MM.1S (cell line): ENCODE measurements at places on chromosomes 16 and 17.
A peak's percentile ranks its signal among the peaks of the same experiment; 100 is the strongest.

GRCh38 chr16:65769776-65770438 lies 596.6 kb upstream of the CDH5 start:
- no peak for DNase-seq

GRCh38 chr16:49854188-49854795 lies 1.6 kb downstream of the ZNF423 start:
- DNase-seq, result no peak

GRCh38 chr16:21088646-21089538 lies 61.8 kb downstream of the DNAH3 start:
- no peak for DNase-seq

- peak; percentile 44 for DNase-seq
These were observed 16.0 kb downstream of the ENGASE start for GRCh38 chr17:79090443-79091225.

DNA sequence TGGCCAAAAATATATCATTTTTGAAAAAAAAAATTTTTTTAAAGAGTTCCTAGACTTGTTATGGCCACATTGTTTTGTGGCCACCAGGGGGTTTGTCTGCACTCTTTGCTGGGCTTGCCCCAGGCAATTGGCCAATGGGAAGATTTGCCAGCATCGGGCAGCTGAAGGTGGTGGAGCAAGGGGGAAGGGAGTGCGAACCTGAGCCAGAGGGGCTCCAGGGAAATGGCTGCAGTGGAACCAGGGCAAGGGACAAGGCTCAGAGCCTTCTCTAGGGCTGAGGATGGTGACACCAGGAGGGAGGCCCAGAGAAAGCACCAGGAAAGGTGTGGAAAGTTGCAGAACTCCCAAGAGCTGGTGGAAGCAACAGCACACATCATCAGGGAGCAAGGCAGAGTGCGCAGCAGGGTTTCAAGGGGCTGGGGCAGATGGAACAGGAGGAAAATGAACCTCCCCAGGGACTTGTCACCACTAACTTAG lies 15.5 kb upstream of the CMIP start:
- DNase-seq, result no peak

GRCh38 chr17:44905006-44906000 lies 6.1 kb upstream of the EFTUD2 start:
- DNase-seq, result no peak

DNA sequence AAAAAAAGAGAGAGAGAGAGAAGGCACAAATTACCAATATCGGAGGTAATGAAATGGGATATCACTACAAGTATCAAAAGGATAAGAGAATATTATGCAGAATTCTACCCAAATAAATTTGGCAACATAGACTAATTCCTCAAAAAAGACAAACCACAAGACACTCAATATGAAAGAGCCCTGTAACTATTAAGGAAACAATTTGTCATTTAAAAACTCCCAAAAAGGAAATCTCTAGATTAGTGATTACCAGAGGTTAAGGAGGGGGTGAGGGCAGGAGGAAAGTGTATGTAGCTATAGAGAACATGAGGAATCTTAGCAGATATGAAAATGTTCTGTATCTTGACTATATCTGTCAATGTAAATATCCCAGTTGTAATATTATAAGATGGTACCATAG lies 54.0 kb downstream of the CFDP1 start:
- no peak for DNase-seq

DNA sequence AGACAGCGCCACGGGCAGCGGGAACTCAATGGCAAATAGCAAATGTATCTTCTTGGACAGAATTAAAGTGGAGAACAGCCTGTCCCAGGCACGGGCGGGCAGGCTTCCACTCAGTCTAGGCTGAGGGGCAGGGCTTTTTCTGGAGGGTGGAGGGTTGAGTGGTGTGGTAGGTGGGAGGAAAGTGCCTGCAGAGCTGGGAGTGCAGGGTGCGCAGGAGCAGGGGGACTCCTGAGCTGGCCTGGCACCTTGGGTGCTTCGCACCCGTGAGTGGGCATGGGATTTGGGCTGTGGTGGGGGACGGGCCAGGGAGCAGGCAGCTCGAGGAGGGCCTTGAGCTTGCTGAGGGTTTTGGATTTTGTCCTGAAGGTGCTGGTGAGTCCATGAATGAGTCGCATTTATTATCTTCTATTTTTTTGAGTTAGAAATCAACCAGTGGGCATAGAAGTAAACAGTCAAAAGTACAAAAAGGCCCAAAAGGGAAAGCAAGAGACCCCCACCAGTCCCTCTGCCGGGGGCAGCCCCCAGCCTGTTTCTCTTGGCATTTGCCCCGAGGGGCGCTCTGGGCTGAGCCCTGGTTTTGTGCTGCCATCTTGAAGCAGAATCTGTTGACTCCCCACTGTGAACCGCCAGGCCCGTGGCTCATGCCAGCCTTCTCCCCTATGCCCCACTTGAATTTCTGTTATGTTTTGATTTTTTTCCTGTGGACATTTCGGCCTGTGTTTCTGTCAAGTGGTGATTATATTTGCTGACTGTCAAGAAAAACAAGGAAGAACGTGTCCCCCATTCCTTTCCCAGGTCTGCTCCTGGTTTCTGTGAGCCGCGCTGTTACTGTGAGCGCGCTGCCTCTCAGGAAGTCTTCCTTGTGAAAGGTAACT lies 8.2 kb downstream of the ADORA2B start:
- no peak for DNase-seq

DNA sequence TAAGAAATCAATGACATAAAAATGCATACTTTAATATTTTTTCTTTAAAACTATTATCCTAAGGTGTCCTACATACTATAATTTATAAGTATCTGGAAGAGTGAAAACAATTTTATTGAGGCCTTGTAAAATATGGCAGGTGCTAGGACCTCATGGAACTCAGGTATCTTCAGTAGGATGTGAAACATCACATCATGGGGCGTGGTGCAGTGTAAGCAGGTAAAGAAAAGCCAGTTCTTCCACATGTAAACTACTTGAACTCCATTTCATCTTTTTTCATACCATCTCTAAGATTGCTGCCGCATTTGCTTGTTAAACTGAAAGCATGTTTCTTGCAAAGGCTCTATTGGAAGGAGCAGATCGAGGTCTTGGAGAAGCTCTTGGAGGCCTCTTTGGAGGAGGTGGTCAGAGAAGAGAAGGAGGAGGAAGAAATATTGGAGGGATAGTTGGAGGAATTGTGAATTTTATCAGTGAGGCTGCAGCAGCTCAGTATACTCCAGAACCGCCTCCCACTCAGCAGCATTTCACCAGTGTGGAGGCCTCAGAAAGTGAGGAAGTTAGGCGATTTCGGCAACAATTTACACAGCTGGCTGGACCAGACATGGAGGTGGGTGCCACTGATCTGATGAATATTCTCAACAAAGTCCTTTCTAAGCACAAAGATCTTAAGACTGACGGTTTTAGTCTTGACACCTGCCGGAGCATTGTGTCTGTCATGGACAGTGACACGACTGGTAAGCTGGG lies at the start of gene CAPNS2:
TSS of gene CAPNS2 (plus strand) at position 253 of the 744 bp plus-strand sequence. CDS start at position 326, 73 bp downstream.
- DNase-seq, result no peak

GRCh38 chr17:37024181-37024637 lies 75.5 kb downstream of the AATF start:
- DNase-seq, result no peak

- no peak for DNase-seq
These were observed 1161.5 kb downstream of the CDH11 start for GRCh38 chr16:63960321-63960720.

DNA sequence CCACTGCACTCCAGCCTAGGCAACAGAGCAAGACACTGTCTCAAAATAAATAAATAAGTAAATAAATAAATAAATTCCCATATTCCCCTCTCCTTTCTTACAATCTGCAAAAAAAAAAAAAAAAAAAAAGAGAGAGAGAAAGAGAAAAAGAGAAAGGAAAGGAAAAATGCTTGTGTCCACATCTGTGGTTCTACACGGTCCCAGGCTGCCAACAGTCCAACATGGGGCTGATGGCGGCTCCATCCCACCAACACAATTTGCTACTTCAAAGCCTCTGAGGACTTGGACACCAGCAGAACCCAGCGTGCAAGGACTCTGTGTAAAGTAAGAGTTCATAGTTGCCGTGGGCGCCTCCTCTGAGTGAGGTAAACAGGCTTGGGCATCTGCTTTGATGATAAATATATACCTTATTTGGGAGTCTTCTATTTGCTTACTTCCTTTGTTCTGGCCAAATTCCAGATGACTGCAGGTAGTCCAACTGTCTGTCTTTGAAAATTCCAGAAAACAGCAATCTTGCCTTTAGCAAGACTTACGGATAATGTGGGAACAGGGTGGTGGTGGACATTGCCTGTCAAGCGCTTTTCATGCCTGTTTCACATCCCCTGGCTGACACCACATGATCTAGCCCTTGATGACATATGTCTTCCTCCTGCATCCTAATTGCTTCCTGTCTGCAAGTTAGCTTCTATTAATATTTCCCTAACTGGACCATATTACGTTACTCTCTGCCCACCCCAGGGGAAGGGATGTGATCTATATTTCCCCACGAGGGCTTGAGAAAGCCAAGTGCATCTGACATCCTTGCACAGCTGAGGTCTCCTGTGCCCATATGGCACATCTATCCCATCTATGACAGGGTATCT lies 10.1 kb downstream of the LITAF start:
- peak; percentile 45 for DNase-seq

- no peak for DNase-seq
These were observed 22.2 kb upstream of the CLEC18C start for GRCh38 chr16:70151391-70151790.

DNA sequence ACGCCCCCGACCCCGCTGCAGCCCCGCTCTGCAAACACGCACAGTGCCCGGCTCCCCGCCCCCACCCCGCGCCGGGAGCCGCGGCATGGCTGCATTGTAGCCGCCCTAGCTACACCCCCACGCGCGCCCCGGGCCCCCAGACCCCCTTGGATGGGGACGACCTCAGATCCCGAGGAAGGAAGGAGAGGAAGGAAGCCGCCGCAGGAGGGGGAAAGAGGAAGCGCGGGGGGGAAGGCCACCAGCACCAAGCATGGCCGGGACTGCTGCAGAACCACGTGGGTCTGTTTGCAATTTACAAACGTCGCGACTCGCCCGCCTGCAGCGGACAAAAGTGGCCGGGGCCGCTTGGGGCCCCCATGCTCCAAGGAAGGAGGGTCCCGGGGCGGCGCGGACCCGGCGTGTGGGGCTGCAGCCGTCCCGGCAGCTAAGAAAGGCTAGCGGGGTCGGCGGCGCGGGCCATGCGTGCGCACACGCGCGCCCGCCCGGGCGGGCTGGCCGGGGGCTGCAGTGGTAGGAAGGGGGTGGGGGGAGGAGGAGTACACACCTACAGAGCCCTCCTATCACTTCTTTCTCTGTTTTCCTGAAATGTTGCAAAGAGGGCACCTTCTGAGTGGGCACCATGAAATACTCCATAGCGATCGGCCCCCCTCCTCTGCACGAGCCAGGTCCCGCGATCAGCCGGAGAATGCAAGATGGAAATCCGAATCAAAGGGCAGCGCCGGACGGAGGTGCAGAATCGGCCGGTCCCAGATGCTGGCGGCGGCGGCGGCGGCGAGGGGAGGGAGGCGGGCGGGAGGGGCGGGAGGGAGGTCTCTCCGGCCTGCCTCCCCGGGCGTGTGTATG lies 488 bp downstream of the TFAP4 start:
- peak; percentile 36 for DNase-seq

- no peak for DNase-seq
These were observed 37.5 kb downstream of the CREBBP start for GRCh38 chr16:3842994-3843393.

DNA sequence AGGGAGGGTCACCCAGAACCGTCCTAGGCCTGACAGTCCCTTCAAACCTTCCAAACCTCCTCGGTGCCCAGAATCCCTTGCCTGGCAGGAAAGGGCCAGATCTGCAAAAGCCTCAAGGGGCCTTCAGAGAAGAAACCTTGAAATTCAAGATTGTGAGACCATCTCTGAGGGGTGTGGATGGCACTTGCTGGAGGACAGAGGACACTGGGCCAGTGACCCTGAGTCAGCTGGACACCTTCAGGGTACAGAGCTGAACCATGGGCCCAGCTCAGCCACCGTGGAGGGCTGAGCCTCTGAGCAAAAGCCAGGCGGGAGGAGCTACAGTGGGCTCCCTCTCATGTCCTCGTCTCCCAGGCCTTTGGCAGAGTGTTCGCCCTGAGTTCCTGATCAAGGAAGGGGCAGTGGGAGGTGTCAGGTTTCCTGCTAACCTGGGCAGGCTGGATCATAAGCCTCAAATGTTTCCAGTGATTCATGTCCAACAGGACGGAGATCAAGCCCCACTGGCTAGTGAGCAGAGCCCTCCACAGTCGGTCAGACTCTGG lies 3.0 kb downstream of the PDILT start:
- no peak for DNase-seq

DNA sequence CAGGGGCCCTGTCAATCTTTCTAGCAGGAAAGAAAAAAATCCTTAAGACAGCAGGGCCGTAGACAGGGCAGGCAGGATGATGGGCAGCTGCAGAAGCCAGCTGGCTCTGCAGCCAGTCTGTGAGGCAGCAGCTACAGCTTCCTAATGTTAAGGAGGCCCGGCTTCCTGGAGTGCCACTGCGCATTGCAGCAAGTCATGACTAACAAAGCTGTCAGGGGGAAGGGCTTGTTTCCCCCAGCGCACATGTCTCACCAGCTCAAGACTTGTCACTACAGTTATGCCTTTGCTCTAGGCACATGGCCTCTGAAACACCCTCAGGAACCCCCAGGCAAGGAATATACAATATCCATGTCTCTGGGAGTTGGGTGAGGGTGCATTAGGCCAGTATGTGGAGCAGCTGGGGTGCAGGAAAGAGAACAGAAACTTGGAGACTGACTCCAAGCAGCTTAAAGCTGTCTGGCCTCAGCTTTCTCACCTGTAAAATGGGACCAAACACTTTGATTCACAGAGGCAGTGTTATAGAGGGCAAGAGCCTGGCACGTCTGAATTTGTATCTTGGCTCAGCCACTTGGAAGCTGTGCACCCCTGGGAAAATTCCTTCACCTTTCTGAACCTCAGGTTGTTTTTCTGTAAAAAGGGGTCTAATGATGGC lies 220.0 kb downstream of the HAPSTR1 start:
- no peak for DNase-seq

DNA sequence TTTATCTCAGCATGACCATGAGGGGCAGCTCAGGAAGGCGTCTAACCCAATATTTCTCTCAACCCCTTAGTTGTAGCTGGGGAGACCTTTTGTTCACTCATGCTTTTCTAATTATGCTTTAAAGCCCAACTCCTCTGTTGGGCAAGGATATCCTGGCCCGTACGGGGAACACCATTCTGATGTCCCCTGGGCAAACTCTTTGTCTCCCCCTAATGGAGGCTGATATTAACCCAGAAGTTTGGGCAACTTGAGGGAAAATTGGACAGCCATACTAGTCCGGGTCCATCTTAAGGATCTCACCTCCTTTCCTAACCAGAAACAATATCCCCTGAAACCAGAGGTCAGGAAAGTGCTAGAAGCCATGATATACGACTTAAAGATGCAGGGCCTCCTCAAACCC lies 143.7 kb upstream of the COX10 start:
- no peak for DNase-seq

DNA sequence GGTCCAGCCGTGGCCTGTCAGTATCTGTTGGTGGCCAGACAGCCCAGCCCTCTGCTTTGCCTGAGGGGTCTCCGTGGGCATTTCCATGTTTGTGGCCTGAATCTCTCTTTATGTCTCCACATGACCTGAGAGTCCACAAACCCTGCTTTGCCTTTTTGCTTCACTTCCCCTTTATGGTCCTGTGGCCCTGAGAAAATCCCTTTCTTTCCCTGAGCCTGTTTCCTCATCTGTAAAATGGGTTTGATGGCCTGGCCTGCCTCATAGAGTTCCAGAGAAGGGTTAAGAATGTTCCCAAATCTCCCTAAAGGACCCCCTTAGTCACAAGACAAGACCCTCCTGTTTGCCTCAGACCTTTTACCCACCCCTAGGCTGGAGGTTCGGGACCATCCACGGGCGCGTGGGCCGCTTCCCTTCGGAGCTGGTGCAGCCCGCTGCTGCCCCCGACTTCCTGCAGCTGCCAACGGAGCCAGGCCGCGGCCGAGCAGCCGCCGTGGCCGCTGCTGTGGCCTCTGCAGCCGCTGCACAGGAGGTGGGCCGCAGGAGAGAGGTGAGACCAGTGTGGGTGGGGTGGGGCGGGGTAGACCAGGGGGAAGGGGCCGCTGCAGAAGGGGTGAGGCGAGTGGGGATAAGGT lies 26.2 kb upstream of the ALKBH5 start:
- DNase-seq, result no peak
